ENCODE measurements at places on chromosomes 3 and 15. TPM values are rescaled to one million over a fixed set of nuclear protein-coding genes. Genes with fewer than 3 reads are reported as not detected.

DNA sequence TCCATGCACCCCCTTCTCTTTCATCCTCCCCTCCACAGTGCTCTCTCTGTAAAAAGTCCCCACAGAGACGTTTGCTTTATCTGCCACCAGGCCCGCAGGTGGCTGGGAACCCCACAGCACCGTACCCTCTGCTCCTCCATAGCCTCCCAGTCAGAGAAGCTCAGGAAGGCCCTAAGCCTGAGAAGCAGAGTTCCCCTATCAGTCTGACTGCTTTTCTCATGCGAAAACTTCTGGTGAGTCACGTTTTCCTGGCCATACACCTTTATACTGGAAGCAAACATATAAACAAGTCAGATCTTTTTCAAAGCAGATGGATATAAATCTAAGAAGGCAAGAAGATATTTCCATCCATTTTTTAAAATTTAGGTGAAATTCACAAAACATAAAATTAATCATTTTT, 51.5 kb upstream of the MEF2A start:
- no peak for DNase-seq

GRCh38 chr3:87072446-87072845, 81.5 kb upstream of the VGLL3 start:
- DNase-seq: no peak

DNA sequence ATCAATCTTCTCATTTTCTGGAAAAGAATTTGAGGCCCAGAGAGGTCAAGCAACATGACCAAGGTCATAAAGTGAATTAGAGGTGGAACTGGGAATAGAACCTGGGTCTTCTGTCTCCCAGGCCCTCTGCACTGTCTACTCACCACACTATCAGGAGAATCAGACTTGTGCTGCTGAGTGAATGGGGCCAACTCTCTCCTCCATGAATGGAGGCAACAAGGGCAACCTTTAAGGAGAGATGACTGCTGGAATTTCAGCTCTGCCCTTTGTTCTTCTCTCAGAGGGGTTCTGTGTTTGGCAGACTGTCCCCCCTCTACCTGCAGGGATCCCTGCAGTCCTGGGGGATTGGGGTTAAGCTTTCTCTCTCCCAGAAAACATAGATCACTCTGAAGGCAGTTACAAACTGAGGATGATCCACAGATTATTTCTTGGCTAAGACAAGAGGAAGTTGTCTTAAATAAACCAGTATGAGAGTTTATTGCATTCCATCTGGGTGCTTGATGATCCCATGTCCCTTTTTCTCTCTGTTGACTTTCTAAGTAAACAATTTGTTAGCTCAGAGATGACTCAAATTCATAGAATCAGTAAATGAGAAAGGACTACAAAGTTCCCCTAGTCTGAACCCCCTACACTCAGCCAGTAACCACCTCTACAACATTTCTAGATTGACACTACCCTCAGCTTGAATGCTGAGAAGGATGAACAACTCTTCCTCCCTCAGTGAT, 99.0 kb upstream of the LIPC start:
- DNase-seq: no peak

GRCh38 chr15:65884511-65884910, 15.2 kb downstream of the RAB11A start:
- no peak for DNase-seq

GRCh38 chr3:52707585-52707984, 1.7 kb downstream of the SPCS1 start:
- DNase-seq: no peak

GRCh38 chr15:49288391-49288790, 118.3 kb downstream of the GALK2 start:
- no peak for DNase-seq

DNA sequence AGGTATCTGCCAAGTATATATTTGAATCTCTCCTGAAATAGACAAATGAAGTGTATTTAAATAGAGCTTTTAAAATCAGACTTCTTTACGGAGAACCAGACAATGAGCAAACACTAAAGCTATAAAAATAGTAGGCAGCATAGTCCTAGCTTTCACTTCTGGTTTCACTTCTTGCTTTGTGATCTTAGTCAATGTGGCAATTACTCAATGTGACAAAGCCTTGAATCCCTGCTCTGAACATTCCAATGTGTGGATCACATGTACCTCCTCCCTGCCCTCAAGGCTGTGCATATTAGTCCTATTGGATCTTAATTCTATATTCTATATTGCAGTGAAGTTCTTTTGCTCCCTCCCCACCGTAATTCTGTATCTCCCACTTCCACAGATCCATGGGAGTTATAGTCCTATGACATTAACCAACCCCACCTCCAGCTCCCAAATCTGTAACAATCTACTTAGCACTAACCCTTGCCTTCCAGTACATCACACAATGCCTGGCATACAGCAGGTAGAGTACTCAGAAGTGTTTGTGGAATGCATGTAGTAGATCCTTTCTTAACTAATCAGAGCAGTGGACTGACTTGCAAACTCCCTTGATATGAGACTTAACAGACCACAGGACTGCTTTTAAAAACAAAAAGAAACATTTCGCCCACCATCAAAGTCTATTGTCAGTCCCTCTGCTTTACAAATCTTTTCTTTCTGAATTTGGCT, 24.3 kb upstream of the CP start:
- no peak for DNase-seq

DNA sequence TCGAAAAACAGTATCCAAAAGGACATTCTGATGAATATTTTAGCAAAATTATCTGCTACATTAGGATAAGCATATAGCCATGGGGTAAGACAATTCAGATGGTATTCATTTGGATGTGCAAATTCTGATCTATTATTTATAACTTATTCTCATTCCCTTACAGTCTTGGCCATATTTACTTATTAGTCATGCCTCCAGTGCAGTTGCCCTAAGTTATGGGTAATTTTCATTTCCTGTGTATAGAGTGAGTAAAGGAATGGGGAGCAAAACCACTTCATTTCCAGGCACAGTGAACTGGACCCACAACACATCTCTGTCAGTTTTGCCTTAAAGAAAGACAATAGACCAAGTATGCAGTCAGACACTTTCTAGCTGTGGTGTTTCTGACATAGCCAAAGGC, 134.3 kb downstream of the POLQ start:
- DNase-seq: no peak

Gene SCAMP5
- 1.0 TPM for total RNA-seq

Gene ENTPD3
- 9.6 TPM for total RNA-seq

Measured in upper lobe of left lung (tissue), 6 donors.